ENCODE measurements at places on chromosomes 12 and 14.

DNA sequence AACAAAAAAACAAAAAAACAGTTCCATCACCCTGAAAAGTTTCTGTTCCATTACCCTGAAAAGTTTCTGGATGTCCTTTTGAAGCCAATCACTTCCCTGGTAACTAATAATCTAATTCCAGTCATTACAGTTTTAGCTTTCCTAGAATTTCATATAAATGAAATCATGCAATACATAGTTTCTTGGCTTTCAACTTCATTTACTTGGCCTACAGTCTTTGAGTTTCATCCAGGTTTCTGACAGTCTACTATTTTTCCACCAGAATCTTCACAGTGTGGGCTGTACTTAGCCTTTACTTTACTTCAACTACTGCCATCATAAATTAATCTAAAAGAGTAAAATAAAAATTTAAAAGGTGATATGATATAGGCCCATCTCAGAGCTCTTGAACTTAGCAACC is 55.5 kb downstream of the RPS6KA5 start:
- no peak for DNase-seq

- DNase-seq = no peak
Measured at GRCh38 chr12:121613462-121613861, 12.9 kb upstream of the ORAI1 start.

DNA sequence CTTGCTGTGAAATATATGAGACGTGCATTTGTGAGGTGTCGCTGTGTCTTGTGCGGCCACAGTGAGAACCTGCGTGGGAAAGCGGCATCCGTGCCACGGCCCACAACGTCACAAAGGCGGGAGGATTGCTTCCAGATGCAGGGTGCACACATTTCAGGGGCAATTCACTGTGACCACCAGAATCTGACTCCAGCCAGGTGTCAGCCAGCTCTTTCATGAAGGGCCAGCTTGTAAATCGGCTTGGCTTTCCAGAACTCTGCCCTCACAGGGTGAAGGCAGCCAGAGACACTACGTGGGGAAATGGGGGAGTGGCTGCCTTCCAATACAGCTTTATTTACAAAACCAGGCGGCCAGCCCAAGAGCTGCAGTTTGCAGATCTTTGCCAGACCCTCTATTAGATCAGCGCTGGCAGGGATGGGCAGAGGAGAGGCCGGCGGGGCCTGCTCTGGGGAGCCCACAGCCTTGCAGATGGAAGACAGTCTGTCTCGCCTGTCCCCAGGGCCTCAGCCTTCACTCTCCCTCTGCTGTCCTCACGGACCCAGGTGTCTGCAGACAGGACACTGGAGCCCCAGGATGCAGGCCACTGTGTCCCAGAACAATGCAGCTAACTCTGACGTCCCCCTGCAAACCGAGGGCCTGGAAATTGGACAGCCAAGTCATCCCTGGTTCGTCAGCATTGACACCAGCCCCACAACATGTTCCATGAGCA is 53.5 kb downstream of the ADGRD1 start:
- DNase-seq = no peak

DNA sequence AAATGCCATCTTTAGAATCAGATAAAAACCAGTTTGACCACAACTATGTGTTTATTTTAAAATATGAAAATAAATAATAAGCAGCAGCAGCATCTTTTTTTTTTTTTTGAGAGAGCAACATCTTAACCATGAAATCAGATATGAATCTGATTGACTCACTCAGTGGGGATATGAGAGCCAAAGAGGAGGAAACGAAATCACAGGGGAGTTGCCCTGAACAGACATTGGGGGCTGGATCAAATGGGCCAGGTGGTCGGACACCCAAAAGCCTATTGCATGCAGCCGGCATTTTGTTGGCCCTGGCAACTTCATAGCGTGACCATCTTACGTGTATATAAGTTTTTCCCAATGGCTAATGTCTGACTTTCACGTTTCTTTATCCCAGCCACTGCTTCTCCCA is 321.1 kb downstream of the NPAS3 start:
- DNase-seq = no peak

DNA sequence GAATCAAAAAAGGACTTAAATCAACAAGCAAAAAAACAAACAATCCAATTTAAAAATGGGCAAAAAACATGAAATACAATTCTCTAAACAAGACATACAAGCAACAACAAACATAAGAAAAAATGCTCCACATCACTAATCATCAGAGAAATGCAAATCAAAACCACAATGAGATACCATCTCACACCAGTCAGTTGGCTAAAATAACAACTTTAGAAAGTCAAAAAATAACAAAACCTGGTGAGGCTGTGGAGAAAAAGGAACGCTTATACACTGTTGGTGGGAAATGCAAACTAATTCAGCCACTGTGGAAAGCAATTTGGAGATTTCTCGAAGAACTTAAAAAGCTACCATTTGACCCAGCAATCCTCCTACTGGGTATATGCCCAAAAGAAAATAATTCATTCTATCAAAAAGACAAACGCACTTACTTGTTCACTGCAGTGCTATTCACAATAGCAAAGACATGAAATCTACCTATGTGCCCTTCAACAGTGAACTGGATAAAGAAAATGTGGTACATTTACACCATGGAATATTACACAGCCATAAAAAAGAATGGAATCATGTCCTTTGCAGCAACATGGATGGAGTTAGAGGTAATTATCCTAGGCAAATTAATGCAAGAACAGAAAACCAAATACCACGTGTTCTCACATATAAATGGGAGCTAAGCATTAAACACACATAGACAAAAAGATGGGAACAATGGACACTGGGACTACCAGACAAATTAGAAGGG is 26.9 kb downstream of the PRKD1 start:
- DNase-seq = no peak

DNA sequence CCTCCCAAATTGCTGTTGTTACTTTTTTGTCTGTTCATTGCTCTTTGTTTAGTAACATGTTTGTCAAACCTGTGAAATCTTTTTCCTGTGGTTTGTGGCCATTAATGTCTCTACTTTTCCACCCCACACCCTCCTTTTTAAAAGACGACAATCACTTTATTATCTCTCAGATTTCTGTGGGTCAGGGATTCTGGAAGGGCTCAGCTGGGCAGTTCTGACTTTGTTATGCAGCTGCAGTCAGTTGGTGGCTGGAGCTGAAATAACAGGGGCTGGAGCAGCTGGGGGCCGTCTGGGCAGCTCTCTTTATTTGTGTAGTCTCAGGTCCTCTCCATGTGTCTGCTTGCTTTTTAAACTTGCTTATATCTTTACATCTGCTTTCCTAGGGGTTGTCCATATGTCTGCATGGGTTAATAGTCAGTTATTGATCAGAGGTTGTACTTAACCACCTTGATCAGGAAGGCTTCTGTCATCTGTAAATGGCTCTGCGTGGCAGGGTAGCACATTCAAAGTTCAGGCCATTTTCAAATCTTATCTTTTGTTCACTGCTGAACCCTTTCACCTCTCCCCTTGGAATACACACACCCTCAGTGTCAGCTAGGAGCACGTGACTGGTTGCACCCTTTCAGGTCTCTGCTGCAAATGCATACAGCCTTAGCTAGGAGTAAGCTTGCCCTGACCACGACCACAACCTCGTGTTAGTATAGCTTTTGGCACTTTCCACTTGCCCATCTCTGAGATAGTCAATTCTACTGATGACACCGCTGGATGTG is 27.9 kb downstream of the BORCS5 start:
- peak; percentile 12 for DNase-seq

DNA sequence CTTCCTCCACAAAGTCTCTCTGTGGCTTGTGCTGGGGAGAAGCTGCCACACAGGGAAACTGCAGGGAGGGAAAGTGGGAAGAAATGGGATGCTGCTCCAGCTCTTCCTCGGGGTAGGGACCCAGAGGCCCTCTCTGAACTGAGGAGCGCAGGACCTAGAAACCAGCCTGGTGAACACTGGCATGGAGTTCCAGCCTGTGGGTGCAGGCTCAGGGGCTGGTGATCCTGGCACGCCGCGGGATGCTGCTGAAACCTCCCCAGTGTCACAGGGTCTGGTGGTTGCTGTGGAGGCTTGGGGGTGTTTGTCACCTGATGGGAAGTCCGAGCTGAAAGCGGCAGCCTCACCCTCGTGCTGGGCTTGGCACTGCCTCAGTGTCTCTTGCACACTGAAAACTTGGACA is 5.2 kb upstream of the KRT75 start:
- no peak for DNase-seq

DNA sequence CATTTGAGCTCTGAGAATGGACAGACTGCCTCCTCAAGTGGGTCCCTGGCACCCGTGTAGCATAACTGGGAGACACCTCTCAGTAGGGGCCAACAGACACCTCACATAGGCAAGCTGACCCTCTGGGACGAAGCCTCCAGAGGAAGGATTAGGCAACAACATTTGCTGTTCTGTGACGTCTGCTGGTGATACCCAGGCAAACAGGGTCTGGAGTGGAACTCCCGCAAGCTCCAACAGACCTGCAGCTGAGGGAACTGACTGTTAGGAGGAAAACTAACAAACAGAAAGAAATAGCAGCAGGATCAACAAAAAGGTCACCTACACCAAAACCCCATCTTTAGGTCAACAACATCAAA is 69.6 kb downstream of the CEP83 start:
- DNase-seq = no peak

DNA sequence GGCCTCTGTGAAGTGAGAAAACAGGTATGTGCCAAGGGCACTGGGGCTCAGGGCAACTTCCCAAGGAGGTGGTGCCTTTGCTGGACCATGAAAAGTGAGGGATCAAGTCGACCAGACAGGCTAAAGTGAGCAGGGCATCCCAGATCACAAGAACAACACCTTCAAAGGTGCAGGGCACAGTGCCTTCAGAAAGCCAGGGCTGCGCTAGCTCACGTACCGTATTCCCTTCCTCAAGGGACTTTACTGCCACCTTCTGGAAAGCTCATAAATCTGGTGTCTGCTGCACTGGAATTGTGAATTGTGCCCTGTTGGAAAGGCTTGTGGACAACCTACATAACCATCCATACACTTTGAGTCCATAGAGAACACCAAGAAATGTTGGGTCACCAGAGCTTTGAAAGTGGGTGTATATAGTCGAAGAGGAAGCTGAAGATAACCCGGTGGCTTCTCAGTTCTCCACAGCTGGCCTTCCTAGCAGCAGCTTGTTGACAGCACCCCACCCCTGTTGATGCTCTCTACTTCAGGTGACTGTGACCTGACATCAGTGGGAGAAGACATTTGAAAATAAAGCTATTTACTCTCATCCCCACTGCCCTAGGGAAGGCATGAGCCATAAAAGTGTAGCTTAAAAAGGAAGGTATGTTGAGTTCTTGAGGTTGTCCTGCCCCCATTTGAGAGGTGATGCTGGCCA is 24.5 kb downstream of the FIGNL2 start:
- peak; percentile 11 for DNase-seq

- no peak for DNase-seq
Measured at GRCh38 chr12:56682323-56682722, 5.8 kb downstream of the PTGES3 start.

GRCh38 chr12:32895688-32896431 is 717 bp downstream of the PKP2 start:
- DNase-seq = no peak

DNA sequence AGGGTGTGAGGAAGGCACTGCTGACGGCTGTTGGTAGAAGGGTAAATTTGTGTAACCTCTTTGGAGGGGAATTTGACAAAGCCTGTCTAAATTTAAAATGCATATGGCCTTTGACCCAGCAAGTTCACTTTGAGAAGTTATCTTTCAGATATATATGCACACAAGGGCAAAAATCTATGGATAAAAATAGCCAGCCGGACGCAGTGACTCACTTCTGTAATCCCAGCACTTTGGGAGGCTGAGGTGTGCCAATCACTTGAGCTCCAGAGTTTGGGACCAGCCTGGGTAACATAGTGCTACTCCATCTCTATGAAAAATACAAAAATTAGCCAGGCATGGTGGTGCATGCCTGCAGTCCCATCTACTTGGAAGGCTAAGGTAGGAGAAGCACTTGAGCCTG is 13.4 kb downstream of the UBC start:
- DNase-seq = no peak

- DNase-seq = no peak
Measured at GRCh38 chr12:65464930-65465329, 186.4 kb downstream of the MSRB3 start.

- DNase-seq = no peak
Measured at GRCh38 chr12:59484575-59484974, 111.3 kb upstream of the SLC16A7 start.

- DNase-seq = no peak
Measured at GRCh38 chr12:75505706-75506312, 5.6 kb downstream of the KRR1 start.

DNA sequence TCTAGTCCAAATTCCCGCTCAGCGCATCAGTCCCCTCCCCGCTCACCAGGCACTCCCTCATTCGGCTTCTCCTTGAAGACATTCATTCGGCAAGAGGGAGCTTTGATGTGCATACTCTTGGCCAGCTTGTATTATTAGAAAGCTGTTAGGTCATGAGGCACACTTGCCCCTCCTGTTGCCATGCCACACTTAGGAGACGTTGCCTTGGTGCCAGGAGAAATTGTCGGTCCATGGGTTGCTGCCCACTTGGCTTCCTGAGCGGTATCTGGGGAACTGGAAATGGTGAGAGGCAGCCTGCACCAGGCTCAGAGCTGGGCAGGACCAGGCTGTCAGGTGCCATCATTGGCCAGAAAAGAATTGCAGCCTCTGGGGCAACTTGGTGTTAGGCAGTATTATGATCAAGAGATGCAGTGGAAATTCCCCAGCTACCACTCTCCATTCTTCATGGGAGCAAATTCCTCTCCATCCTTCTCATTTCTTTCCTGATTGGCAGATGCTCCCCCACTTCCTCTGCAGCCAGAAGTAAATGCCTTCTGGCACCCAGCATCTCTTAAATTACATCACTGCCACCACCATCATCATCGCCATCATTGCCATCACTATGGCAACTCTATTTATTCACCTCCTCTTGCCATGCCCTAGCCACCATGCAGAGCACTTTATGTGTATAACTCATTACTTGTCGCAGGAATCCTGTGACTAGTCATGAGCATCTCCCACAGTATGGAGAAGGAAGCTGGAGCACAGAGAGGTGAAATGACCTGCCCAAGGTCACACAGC is 12.4 kb downstream of the CABP1 start:
- no peak for DNase-seq

DNA sequence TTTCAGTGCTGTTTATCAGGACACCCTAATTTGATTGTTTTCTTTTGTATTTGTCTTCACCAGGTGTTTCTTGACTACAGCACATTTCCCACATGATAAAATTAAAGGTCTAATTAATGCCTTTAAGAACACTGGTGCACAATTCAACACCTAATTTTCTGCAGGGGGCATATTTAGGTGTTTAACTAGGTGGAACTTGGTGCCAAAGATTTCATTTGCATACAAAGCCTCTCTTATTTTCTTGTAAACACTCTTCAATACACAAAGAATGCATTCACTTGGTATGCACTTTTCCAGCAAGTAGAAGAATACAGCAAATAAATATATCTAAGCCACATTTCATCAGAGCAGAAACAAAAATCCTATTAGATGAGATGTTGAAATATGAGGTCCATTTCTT is 646.2 kb upstream of the FOXG1 start:
- no peak for DNase-seq

DNA sequence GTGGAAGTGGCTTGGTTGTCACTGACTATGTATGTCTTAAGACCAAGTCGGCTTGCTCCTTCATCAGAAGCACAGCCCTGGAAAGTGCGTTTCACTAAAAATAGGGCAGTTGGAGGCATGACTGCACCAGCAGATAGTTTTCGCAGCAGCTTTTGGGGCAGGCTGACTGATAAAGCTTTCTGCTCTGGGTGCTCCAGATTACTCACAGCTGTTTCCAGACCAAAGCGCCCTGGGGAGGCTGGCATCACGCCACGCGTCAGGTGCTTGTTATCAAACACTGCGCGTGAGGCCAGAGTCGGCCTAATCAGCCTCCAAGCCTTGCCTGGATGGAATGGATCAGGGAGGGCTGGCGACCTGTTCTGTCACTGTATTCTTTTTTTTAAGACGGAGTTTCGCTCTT is 13.3 kb upstream of the LRRC10 start:
- DNase-seq = no peak

- DNase-seq = no peak
Measured at GRCh38 chr12:107411792-107412535, 273.6 kb upstream of the PWP1 start.
